NCI-H1105 (cell line): ENCODE measurements at places on chromosomes 16 and 17.

GRCh38 chr16:17166095-17166494 lies 304.7 kb downstream of the XYLT1 start:
- no peak for DNase-seq

GRCh38 chr17:9383826-9384225 lies 191.8 kb downstream of the STX8 start:
- DNase-seq, result no peak

DNA sequence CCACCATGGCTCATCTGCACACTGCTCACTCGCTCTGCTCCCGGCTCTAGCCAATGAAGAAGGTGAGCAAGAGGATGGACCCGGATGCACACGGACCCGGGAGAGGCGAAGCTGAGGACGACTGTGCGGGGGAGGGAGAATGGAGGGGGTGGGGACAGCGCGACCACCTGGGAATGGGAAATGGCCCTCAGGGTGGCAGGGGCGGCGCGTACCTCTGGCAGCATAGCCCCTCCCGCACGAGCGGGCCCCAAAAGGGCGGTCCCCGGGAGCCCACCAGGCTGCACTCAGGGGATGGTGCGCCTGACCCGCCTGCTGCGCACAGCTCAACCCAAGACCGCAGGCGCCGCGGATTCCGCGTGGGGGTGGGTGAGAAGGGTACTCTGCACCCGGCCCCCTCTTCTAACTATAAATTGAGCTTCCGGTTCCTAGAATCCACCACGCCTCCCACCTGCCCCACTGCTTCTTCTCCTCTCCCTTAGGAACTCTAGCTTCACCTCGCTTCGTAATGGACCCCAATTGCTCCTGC lies 6.1 kb downstream of the MT1H start:
- DNase-seq, result no peak

- no peak for DNase-seq
These were observed 101.2 kb downstream of the OR1D5 start for GRCh38 chr17:2962236-2962635.

GRCh38 chr17:50027172-50027880 lies 28.6 kb upstream of the ITGA3 start:
- DNase-seq, result no peak

DNA sequence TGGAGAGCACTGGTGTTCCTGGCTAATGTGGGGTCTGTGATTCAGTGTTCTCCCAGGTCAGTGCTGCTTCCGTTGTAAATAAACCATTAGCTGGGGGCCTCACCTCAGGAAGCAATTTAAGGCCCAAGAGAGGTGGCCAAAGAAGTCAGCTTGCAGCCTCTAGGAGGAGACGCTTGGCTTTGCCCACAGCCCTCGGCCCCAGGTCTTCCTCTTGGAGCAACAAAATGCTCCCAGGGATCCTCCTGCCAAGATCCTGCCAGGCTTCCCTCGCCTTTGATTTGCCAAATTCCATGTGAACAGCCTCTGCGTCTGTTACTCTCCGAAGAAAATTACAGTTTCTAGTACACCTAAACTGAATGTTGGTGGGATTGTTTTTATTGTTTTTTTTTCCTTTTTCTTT lies 62.4 kb upstream of the TBX2 start:
- no peak for DNase-seq

DNA sequence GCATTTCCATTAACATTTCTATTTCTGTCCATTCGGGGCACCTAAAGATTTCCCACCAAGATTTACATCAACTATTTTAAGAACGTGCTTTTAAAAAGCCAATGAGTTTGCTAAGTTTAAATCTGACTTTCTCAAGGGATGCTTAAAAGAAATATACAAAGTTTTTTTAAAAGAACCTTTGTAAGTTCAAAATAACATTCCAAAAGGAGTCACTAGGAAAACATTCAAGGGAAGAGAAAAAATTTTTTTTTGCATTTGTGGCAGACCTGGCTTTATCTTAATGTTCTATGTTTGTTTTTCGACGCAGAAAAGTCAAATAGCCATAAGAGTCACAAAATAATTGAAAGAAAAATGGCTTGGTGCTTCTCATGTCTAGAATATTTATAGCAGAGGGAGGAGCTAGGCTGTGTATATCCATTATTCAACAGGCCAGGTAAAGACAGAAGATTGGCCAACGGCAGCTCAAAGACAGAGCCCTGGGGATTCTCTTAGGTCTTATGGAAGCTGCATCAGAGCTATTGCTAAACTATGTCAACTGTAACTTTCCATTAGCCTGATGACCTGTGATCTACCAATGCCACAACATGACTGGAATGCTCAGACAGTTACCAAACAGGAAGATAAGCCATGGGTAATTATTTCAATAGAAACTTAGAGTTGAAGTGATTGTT lies 37.8 kb upstream of the MYOCD start:
- no peak for DNase-seq

DNA sequence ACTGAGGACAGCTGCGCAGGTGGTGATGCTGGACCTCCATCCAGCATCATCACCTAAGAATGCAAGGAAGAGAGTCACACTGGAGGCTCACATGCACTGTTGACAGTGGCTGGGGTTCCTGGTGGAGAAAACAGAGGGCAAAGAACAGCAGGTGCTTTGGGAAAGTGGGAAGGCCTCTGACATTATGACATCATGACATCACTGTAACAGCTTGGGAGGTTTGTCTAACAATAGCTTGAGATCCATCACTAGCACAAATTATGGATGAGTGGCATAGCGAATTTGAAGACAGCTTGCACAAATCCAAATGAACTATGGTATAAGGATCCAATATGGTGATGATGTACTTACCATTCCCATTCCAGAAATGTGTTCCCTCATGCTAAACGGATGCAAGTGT lies 226.5 kb upstream of the MPHOSPH6 start:
- DNase-seq, result no peak

GRCh38 chr16:58455750-58456149 lies 44.2 kb upstream of the NDRG4 start:
- no peak for DNase-seq
